CD14-positive monocyte (primary cell): ENCODE measurements at places on chromosomes 1 and 21. TPM values are rescaled to one million over a fixed set of nuclear protein-coding genes. Genes with fewer than 3 reads are reported as not detected.
A peak's percentile ranks its signal among the peaks of the same experiment; 100 is the strongest.

Gene NCF2
- polyA plus RNA-seq: 394 and 509 TPM in 2 replicates

- no peak overlapping the region for H3K27ac ChIP-seq
- DNase-seq: no peak
- no peak overlapping the region for H3K4me3 ChIP-seq
- no peaks in the 10 kb centered on the region for H3K36me3 ChIP-seq
- no peaks in the 10 kb centered on the region for H3K4me1 ChIP-seq
- peaks cover 33% of the 10 kb centered on the region for H3K27me3 ChIP-seq
These were observed 6.7 kb downstream of the ROR1 start for GRCh38 chr1:63780565-63780964.

Gene RBBP5
- polyA plus RNA-seq: 8.1 TPM

GRCh38 chr1:110647254-110647891, 27.4 kb downstream of the KCNA3 start:
- H3K36me3 ChIP-seq: no peaks in the 10 kb centered on the region
- DNase-seq: peak; percentile 60
- no peak overlapping the region for H3K27ac ChIP-seq
- peaks cover 62% of the 10 kb centered on the region for H3K4me1 ChIP-seq

Gene FCRLB
- polyA plus RNA-seq: 0.36 TPM

GRCh38 chr1:76260279-76260678, 185.7 kb downstream of the ST6GALNAC3 start:
- no peak for DNase-seq
- H3K4me3 ChIP-seq: no peak overlapping the region
- peaks cover 7% of the 10 kb centered on the region for H3K4me1 ChIP-seq
- no peaks in the 10 kb centered on the region for H3K36me3 ChIP-seq

- no peaks in the 10 kb centered on the region for H3K4me1 ChIP-seq
- no peaks in the 10 kb centered on the region for H3K27me3 ChIP-seq
- no peak for DNase-seq
- H3K4me3 ChIP-seq: no peak overlapping the region
- H3K27ac ChIP-seq: no peak overlapping the region
These were observed 236.7 kb upstream of the PROX1 start for GRCh38 chr1:213751064-213751397.

Gene RGS1
- 2.4 TPM for polyA plus RNA-seq

DNA sequence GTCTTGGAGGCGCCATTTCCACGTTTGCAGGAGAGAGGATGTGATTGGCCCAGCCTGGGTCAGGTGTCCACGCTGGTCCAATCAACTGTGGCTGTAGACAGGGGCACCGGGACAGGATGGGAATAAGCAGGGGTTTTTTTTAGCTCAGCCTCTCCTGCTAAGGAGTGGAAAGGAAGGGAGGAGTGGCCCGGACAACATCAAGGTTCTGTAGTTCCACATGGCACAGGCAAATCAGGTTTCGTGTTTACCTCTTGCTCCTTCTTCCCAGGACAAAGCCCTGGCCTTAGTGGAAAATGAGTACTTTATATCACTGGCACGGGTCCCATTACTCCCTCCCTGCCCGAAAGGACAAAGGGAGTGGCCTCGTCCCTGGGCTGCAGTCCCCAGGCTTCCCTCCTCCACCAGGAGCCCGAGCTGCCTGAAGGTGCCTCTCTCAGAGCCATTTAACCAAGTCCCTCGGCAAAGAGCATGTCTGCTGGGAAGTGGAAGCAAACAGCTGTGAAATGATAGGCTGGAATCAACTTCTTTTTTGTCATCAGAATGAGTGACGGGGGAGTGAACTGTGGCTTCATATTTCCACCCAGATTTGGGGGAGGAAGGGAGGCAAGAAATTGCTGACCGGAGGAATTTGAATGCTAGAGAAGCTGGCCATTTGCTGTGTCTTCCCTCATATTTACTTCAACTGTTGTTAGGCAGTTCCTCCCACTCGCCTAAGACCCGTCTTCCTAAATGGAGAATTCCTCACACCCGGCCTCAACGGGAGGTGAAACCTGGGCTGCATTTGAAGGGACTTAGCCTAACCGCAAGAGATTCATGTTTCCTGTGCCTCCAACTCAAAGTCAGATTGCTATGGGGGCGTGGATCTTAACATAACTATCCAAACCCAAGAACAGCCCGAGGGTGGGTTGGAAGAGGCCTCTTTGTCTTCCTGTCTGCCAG, 84.9 kb upstream of the SLC44A3 start:
- H3K4me1 ChIP-seq: peaks cover 27% of the 10 kb centered on the region
- H3K27me3 ChIP-seq: no peaks in the 10 kb centered on the region
- H3K36me3 ChIP-seq: no peaks in the 10 kb centered on the region

- DNase-seq: no peak
- no peaks in the 10 kb centered on the region for H3K36me3 ChIP-seq
- no peak overlapping the region for H3K27ac ChIP-seq
- H3K27me3 ChIP-seq: no peaks in the 10 kb centered on the region
- no peaks in the 10 kb centered on the region for H3K4me1 ChIP-seq
These were observed 97.0 kb downstream of the GIPC2 start for GRCh38 chr1:78142736-78143135.

- H3K4me3 ChIP-seq: no peak overlapping the region
- peaks cover 18% of the 10 kb centered on the region for H3K4me1 ChIP-seq
- no peaks in the 10 kb centered on the region for H3K36me3 ChIP-seq
- no peak for DNase-seq
- peaks cover 18% of the 10 kb centered on the region for H3K27me3 ChIP-seq
- H3K27ac ChIP-seq: no peak overlapping the region
These were observed 724 bp upstream of the CALML6 start for GRCh38 chr1:1914101-1914970.

GRCh38 chr1:56584910-56585528, 5.7 kb upstream of the PLPP3 start:
- H3K36me3 ChIP-seq: no peaks in the 10 kb centered on the region
- no peak overlapping the region for H3K4me3 ChIP-seq
- peak; percentile 59 for DNase-seq
- no peaks in the 10 kb centered on the region for H3K27me3 ChIP-seq
- H3K27ac ChIP-seq: no peak overlapping the region

GRCh38 chr1:204041232-204041767, 31.6 kb upstream of the SOX13 start:
- no peaks in the 10 kb centered on the region for H3K36me3 ChIP-seq
- no peak overlapping the region for H3K27ac ChIP-seq
- no peaks in the 10 kb centered on the region for H3K27me3 ChIP-seq
- DNase-seq: no peak
- no peaks in the 10 kb centered on the region for H3K4me1 ChIP-seq

Gene SELE
- polyA plus RNA-seq: not detected in 2 replicates

Gene EFCAB7
- polyA plus RNA-seq: 0.15 and 0.92 TPM in 2 replicates

Gene GBP7
- not detected in 2 replicates for polyA plus RNA-seq

Gene WLS
- polyA plus RNA-seq: 34.6 TPM

GRCh38 chr1:227732586-227733308, 2.4 kb downstream of the JMJD4 start:
- peaks cover 9% of the 10 kb centered on the region for H3K36me3 ChIP-seq
- H3K4me1 ChIP-seq: peaks cover 26% of the 10 kb centered on the region
- H3K27me3 ChIP-seq: no peaks in the 10 kb centered on the region
- no peak overlapping the region for H3K27ac ChIP-seq

DNA sequence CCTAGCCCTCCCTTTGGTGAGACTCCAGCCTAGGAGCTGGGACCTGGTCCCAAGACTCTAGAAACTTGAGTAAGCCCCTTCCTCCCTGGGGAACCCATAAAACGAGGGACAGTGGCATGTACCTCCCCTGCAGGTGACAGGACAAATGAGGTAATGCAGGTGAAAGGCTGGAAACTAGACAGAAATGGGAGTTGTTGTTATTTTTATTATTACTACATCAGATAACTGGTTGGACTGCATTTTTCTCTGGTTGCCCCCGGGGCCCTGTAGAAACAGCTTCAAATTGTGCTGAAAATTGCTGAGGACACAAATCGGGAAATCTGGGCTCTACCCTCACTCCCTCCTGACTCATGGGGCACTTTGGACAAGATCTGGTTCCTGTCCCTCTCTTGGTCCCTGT, 132.3 kb upstream of the WNT4 start:
- DNase-seq: no peak
- no peaks in the 10 kb centered on the region for H3K36me3 ChIP-seq
- no peaks in the 10 kb centered on the region for H3K4me1 ChIP-seq
- no peaks in the 10 kb centered on the region for H3K27me3 ChIP-seq
- H3K4me3 ChIP-seq: no peak overlapping the region

DNA sequence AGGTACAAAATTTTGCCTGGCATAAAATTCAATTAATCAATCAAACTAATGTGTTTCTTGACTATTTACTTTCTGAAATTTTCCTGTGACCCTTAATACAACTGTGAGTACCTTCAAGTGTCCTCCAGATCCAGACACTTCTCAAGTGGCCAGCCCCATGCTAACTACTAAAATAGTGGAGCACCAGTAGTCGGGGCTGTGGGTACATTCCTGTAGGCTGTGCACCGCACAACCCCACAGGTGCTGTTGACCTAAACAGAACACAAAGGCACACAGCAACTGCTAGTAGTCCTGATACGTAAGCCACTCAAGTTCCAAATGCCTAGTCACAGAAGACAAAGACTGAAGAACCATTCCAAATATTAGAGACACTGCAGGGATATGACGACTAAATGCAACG, 36.6 kb downstream of the TMEM50B start:
- H3K4me3 ChIP-seq: no peak overlapping the region
- no peak overlapping the region for H3K27ac ChIP-seq
- no peaks in the 10 kb centered on the region for H3K27me3 ChIP-seq
- no peak for DNase-seq
- peaks cover 7% of the 10 kb centered on the region for H3K4me1 ChIP-seq
- peaks cover 1% of the 10 kb centered on the region for H3K36me3 ChIP-seq

DNA sequence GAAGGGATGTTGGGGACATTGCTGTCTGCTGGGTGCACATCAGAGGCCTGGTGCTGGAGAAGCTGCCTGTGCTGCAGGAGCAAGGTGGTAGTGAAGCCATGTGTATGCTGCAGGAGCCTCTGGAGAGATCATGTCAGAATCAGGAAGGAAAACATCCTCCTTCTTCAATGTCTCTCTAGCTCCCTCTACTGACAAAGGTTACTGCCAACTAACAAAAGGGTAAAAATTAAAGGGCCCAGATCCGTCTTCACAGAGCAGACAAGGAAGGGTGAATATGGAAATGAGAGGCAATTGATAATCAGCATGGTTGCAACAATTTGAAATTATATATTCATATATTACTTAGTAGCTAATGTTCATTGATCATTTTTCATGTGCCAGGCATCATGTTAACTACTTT, 32.2 kb downstream of the FAM177B start:
- H3K36me3 ChIP-seq: no peaks in the 10 kb centered on the region
- no peak overlapping the region for H3K4me3 ChIP-seq
- no peak overlapping the region for H3K27ac ChIP-seq
- peaks cover 28% of the 10 kb centered on the region for H3K4me1 ChIP-seq
- no peak for DNase-seq

Gene SYT14
- not detected in 2 replicates for polyA plus RNA-seq

DNA sequence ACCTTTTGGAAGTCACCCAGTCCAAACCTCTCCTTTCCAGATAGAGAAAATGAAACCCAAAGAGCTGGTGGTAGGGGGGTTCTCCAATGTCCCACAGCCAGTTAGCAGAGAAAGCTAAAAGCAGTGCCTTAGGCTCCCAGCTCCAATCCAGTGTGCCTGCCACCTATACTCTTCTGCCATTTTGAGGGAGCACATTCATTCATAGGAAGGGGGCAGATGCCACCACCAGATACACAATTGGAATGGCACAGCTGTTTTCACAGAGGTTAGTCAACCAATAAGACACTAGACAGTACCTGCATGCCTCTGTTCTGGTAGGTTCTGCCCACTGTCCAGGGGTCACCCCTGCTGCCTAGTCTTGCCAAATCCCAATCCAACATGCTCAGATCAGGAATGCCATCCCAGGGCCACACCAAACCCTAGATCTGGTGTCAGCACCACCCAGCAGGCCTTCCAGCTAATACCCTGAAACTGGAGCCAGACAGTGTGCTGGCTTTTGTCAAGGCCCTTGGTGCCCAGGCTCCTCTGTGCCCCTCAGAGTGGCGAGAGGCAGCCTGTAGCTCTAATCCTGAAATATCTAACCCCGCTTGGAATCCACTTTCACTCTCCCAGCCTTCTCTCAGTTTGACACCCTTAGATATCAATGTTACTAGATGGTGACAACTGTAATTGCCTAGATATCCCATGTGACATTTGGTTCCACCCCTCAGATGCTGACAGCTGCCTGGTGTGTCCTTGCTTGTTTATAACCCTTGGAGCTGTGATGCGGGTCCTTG, 178.6 kb downstream of the TGFBR3 start:
- H3K27ac ChIP-seq: no peak overlapping the region
- no peak overlapping the region for H3K4me3 ChIP-seq

- peaks cover 22% of the 10 kb centered on the region for H3K4me1 ChIP-seq
- H3K36me3 ChIP-seq: no peaks in the 10 kb centered on the region
- peak overlapping the region; percentile 80 for H3K4me3 ChIP-seq
- peak overlapping the region; percentile 98 for H3K27ac ChIP-seq
These were observed 839 bp downstream of the SWT1 start for GRCh38 chr1:185157599-185158412.

Gene C8B
- polyA plus RNA-seq: not detected in 2 replicates

Gene RPE65
- not detected for polyA plus RNA-seq

Gene MSH4
- polyA plus RNA-seq: not detected

- H3K36me3 ChIP-seq: no peaks in the 10 kb centered on the region
- H3K27me3 ChIP-seq: no peaks in the 10 kb centered on the region
- no peaks in the 10 kb centered on the region for H3K4me1 ChIP-seq
- no peak overlapping the region for H3K4me3 ChIP-seq
These were observed 36.4 kb downstream of the WNT9A start for GRCh38 chr1:227911376-227911775.
